ENCODE measurements at places on chromosomes 2 and 18. TPM values are rescaled to one million over a fixed set of nuclear protein-coding genes. Genes with fewer than 3 reads are reported as not detected.

The SUPT7L gene
- total RNA-seq, result 13.7 TPM

The SLC14A1 gene
- total RNA-seq, result not detected

The ANKRD62 gene
- total RNA-seq, result not detected

The PKDCC gene
- 0.78 TPM for total RNA-seq

The PAIP2B gene
- 5.0 TPM for total RNA-seq

The KCTD1 gene
- total RNA-seq, result 51.8 TPM

The ECEL1 gene
- total RNA-seq, result not detected

The ALPI gene
- total RNA-seq, result not detected

The ST6GAL2 gene
- 0.23 TPM for total RNA-seq

The GNLY gene
- not detected for total RNA-seq

The DNAJC5G gene
- not detected for total RNA-seq

The MERTK gene
- 2.3 TPM for total RNA-seq

The POTEC gene
- not detected for total RNA-seq

The BCL2 gene
- total RNA-seq, result 2.7 TPM

The TRIB2 gene
- total RNA-seq, result 19.5 TPM

The PRKRA gene
- 41.2 TPM for total RNA-seq

The RAX gene
- not detected for total RNA-seq

The SERPINB10 gene
- total RNA-seq, result 0.28 TPM

The LIPG gene
- total RNA-seq, result 40.8 TPM

The ASXL2 gene
- total RNA-seq, result 8.5 TPM

The NOSTRIN gene
- 0.42 TPM for total RNA-seq

The TIGD1 gene
- total RNA-seq, result 1.1 TPM

The GTF2A1L gene
- not detected for total RNA-seq

The UCN gene
- 1.7 TPM for total RNA-seq

The RMDN2 gene
- 4.1 TPM for total RNA-seq

The UGT1A10 gene
- not detected for total RNA-seq

The TMEM200C gene
- not detected for total RNA-seq

The LCT gene
- total RNA-seq, result not detected

The MYOM1 gene
- 0.09 TPM for total RNA-seq

The IL36RN gene
- total RNA-seq, result 11.6 TPM

The SLC30A3 gene
- total RNA-seq, result not detected

The VIL1 gene
- total RNA-seq, result not detected

The LHCGR gene
- not detected for total RNA-seq

The TUBA3E gene
- not detected for total RNA-seq

The PSMA8 gene
- not detected for total RNA-seq

The SLC35F5 gene
- 40.5 TPM for total RNA-seq

The MRO gene
- not detected for total RNA-seq

The TOGARAM2 gene
- total RNA-seq, result not detected

The ZNF236 gene
- total RNA-seq, result 5.4 TPM

The CIDEA gene
- total RNA-seq, result 3.0 TPM

The CYB5A gene
- 155 TPM for total RNA-seq

The IER3IP1 gene
- 16.4 TPM for total RNA-seq

The ACKR3 gene
- total RNA-seq, result 23.9 TPM

The SGPP2 gene
- 16.4 TPM for total RNA-seq

The CACNB4 gene
- total RNA-seq, result 0.33 TPM

The ARMC9 gene
- 10.4 TPM for total RNA-seq

The PLCD4 gene
- total RNA-seq, result 2.6 TPM

The DHRS9 gene
- 34.2 TPM for total RNA-seq

The CFAP210 gene
- total RNA-seq, result not detected

The BUB1 gene
- 31.2 TPM for total RNA-seq

The SIX3 gene
- not detected for total RNA-seq

The ASAP2 gene
- total RNA-seq, result 21.3 TPM

The QPCT gene
- total RNA-seq, result 2.9 TPM

The OXER1 gene
- total RNA-seq, result not detected

The TSN gene
- total RNA-seq, result 38.5 TPM

The IL18RAP gene
- not detected for total RNA-seq

Data from airway epithelial cell (primary cell).